ENCODE measurements at places on chromosomes 4 and X.

DNA sequence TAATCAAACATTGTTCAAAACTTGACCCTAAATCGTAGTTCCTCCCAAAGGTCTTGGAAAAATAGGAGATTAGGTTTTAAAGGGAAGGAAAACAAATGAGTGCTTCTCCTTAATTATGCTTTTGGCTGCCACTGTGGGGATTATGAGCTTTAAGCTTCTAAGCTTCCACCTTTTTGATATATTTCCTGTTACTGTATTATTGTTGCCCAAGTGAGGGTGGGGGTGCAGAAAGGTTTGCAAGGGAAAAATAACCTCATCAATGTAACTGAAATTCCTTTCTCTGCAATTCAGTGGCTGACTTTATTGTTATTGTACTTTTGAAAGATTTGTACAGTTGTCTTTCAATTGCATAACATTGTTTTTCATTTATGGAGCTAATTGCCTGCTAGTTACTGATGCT lies 285.1 kb downstream of the FRMPD4 start:
- no peak for DNase-seq

DNA sequence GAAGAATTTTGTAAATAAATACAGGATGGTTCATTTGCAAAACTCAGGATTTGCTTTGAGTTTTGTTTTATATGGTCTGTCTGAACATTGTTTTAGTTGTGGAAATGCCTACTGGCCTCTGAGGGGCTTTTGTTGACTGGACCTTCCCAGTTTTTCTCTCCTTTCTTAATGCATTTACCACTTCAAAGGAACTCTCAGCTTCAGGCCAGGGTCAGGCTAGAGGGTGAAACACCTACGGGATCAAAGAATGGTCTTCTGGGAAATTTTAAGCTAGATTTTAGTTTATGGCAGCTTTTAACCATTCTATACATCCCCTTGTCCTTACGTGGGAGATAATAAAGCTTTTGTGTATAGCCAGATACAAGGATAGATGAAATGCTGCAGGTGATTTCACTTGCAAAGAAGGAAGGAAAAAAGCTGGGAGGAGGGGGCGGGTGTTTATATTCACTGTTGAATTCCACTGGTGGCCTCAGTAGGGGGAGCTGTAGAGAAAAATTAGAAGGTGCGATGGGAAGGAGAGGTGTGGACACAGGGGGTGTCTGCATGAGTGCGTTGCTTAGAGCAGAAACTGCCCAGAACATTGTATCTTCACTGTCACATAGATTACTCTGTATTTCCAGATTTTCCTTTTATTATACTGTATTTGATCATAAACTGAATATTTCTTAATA lies 151.8 kb downstream of the TSPAN5 start:
- DNase-seq: peak; percentile 48

GRCh38 chr4:27635936-27636913 lies 775.6 kb downstream of the STIM2 start:
- no peak for DNase-seq

DNA sequence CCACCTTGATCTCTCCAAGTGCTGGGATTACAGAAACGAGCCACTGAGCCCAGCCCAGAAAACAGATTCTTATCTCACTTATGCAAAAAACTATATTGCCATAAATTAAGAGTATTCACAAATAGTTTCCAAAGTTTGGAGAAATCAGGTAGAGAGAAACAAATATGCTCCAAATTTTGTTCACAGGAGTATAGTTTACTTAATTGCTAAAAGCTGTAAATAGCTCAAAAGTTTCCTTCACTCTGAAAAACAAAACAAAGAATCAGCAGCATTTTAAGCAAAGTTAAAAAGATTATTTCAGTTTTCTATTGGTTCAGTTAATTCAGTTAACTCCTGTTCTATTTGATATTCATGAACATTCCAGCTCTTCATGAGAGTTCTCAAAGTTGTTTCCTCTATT lies 18.5 kb upstream of the GRPEL1 start:
- no peak for DNase-seq

- DNase-seq: no peak
Observed at GRCh38 chrX:123738378-123738940, 5.6 kb upstream of the THOC2 start.

- DNase-seq: no peak
Observed at GRCh38 chr4:83646538-83647239, 110.8 kb downstream of the GPAT3 start.

GRCh38 chr4:176340871-176341685 lies 21.3 kb downstream of the SPCS3 start:
- peak; percentile 45 for DNase-seq

GRCh38 chr4:139988863-139989765 lies 164.9 kb downstream of the MAML3 start:
- peak; percentile 50 for DNase-seq

GRCh38 chr4:41505161-41505661 lies 32.7 kb upstream of the LIMCH1 start:
- DNase-seq: no peak

DNA sequence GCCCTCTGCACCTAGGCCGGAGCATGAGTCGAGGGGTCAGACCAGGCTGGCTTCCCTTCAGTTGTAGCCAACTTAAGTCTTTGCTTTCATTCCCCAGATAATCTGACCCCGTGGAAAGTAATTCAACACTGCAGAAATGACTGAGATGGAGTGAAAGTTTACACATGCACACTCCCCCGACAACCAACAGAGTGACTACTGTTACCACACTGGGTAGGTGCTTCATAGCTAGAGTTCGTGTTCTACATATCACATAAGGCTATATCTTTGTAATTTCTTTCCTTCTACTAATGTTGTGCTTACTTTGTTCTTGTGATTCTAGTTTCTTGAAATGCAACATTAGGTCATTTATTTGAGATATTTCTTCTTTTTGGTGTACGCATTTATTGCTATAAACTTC lies 7.2 kb upstream of the CTAG2 start:
- no peak for DNase-seq

GRCh38 chr4:17511509-17511949 lies 361 bp downstream of the QDPR start:
- DNase-seq: peak; percentile 49

DNA sequence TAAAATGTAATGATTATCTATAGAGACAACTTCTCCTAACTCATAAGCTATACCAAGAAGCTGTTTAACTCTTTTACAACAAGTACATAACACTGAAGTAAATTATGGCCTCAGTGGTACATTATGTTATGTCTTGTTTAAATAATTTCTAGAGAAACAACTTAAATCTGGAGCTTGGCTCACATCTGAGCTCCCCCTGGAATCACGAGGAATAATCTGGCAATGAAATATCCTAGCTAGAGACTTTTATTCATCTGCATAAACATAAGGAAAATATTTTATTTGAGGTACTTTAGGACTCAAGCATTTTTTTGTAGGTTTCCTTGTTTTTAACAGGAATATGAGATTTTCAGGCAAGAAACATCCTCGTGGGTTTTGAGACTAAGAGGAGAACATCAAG lies 354.7 kb upstream of the SLC7A11 start:
- no peak for DNase-seq

DNA sequence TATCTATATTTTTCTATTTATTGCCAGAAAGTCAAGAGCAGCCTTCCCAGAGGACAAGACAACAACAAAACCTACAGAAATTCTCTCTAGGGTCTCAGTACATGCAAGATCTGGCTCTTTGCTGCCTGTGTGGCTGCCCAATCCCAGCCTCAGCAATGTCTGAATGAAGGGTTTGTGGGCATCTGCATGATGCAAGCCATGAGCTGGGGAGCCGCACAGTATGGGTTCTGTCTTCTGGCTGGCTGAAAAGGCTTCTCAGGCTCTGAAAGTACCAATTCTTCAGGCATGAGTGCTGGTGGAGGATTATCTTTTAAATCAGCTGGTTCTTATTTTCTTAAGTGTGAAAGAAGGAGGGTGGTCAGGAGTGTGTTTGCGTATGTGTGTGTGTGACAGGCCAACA lies 104.6 kb downstream of the PDGFRA start:
- DNase-seq: no peak

- DNase-seq: no peak
Observed at GRCh38 chrX:148929686-148930085, 429.3 kb downstream of the AFF2 start.

DNA sequence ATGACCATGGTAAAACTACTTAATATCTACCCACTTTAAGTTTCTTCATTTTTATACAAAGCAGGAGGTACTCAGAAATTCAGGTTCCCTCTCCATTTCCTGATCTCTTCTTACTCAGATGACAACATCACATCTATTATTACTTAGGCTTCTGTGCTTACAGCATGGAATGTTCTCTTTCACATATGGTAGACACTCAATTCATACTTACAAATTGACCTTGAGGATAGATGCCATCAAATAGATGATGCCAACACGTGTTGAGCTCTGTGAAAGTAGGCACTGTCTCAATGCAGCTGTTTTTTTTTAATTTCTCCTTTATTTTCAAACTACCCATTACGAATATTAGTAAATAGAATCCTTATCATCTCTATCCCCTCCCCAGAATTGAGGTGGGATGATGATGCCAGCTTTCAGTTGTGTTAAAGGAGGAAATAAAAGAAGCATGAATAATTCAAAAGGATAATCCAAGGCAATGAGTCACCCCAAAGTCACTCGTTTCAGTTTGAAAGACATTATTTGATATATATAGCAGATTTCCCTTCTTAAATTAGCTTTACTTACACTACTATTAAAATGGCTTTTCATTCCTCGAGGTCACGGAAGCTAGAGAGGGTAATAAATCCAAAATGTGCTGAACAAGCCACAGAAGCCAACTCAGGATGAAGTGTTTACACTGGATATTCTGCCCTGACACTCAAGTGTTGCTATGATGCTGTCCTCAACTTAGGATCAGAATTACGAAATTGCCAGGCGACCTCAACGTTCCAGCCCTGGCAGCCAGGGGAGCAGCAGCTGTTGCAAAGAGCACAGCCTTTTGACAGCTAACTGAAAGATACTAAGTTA lies 124.2 kb upstream of the EOLA2 start:
- DNase-seq: no peak

- DNase-seq: no peak
Observed at GRCh38 chr4:69823048-69823447, 36.9 kb downstream of the SULT1E1 start.

All from iPS-NIHi11 (cell line).